ENCODE measurements at places on chromosomes 7 and 10.

- DNase-seq, result no peak
Observed at GRCh38 chr7:12550956-12551355, 19.6 kb upstream of the SCIN start.

- no peak for DNase-seq
Observed at GRCh38 chr7:44787041-44787440, 9.4 kb upstream of the PPIA start.

GRCh38 chr10:344582-345200 lies 209.4 kb downstream of the ZMYND11 start:
- no peak for DNase-seq

GRCh38 chr7:31979690-31980330 lies 90.4 kb downstream of the PDE1C start:
- DNase-seq, result no peak

GRCh38 chr10:54826994-54827560 lies 26.0 kb upstream of the PCDH15 start:
- no peak for DNase-seq

- no peak for DNase-seq
Observed at GRCh38 chr7:140170375-140170774, 6.4 kb downstream of the KDM7A start.

DNA sequence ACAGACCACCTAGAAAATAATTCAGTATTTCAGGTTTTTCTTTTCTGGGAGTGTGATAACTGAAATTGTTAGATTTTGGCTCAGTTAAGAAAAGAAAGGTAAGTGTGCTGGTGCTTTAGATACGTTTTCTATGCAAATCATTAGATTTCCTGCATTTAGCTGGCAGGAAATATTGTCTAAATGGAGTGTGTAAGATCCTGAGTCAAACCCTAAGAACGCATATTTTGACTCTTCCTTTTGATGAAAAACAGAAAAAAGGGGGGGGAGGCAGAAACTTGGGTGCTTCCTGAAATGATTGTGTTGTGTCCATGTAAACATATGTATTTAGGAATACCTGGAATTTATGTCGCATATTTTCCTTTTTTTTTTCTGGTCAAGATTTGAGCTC lies 1.2 kb downstream of the GRK5 start:
- DNase-seq, result no peak

GRCh38 chr7:76071316-76072242 lies 23.7 kb downstream of the MDH2 start:
- DNase-seq, result no peak

- no peak for DNase-seq
Observed at GRCh38 chr10:118488710-118489497, 106.5 kb downstream of the PRLHR start.

DNA sequence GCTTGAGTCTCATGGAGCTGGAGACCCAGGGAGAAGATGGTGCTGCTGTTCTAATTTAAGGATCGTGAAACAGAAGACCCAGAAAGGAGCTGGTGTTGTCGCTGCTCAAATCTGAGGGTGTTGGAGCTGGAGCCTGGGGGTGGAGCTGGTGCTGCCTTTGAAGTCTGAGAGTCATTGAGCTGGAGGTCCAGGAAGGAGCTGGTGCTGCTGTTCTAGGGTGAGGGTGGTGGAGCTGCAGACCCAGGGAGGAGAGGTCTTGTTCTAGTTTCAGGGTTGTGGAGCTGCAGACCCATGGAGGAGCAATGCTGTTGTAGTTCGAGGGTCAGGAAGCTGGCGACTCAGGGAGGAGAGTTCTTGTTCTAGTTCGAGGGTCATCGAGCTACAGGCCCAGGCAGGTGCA lies 84.1 kb upstream of the ZNF479 start:
- DNase-seq, result no peak

GRCh38 chr10:97123765-97124164 lies 62.0 kb downstream of the SLIT1 start:
- no peak for DNase-seq

- DNase-seq, result no peak
Observed at GRCh38 chr7:116062666-116063065, 32.1 kb upstream of the TFEC start.

GRCh38 chr10:27736396-27736795 lies 9.2 kb downstream of the MKX start:
- DNase-seq, result no peak

- DNase-seq, result no peak
Observed at GRCh38 chr10:33917069-33917780, 582.8 kb upstream of the NRP1 start.

- DNase-seq, result peak; percentile 32
Observed at GRCh38 chr10:89207181-89207800, at the start of gene CH25H. Gene CH25H, minus strand, starts transcription at chr10:89207317. Its CDS starts 25 bp downstream, at chr10:89207292.

GRCh38 chr7:73556208-73557107 lies 1.0 kb downstream of the BCL7B start:
- DNase-seq, result no peak

DNA sequence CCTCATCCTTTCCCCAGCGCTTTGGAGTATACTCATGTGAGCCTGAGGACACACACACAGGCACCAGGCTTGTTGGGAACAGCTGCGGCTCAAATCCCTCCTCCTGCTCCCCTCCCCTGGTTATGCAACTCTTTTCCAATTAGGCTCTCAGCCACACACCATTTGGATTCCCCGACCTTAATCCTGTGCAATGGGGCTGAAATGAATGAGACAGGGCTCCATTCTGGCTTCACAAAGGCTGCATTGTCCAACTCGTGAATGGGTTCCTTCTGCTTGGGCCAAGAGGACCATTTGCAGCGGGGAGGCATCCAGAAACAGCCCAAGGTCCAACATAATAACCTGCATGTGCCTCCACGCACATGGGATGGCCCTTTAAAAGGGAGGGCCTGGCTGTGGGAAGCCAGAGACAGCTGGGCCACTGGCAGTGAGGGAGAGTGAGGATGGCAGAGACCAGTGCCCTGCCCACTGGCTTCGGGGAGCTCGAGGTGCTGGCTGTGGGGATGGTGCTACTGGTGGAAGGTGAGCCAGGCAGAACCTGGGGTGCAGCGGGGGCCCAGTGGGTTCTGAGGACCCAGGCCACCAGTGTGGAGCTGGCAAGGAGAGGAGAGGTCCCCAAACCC lies at the start of gene RGR:
TSS of gene RGR (plus strand) at position 403 of the 620 bp plus-strand sequence. CDS start at position 441, 38 bp downstream.
- no peak for DNase-seq

GRCh38 chr7:2165610-2166594 lies 66.8 kb downstream of the MAD1L1 start:
- DNase-seq, result no peak

- no peak for DNase-seq
Observed at GRCh38 chr10:57395923-57396322, 871.8 kb downstream of the IPMK start.

DNA sequence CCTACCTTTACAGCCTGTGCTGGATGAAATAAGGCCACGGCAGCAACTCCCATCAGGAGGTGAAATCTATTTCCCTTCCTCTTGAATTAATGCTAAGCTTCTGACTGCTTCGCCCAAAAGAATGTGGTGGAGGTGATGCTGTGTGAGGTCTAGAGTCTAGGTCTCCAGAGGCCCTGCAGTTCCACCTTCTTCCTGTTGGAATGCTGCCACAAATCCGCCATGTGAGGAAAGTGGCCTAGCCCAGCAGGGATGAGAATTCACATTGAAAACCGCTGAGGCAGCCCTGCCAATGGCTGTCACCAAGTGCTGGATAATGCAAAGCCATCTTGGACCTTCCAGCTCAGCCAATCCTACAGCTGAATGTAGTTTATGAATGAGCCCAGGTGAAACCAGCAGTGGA lies 28.0 kb downstream of the RHOBTB1 start:
- no peak for DNase-seq

DNA sequence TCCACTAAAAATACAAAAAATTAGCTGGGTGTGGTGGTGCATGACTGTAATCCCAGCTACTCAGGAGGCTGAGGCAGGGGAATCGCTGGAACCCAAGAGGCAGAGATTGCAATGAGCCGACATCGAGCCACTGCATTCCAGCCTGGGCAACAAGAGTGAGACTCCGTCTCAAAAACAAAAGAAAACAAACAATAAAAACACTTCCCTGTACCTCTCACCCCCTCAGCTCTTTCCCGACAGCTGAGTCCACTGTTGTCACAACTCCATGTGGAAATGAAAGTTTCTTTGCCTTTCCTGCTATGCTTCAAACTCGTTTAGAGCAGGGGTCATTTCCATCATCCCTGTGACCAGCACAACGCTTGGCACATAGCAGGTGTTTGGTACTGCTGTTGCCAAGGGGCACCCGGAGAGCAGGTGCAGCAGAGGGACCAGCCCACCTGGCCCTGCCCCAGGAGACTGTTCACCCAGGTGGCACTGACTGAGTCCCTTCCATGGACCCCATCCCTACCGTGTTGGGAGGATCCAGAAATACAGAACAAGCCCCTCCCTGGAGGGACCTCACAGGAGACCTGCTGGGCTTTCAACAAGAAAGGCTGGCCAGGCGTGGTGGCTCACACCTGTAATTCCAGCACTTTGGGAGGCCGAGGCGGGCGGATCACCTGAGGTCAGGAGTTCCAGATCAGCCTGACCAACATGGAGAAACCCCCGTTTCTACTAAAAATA lies 4.9 kb downstream of the TMEM130 start:
- no peak for DNase-seq

DNA sequence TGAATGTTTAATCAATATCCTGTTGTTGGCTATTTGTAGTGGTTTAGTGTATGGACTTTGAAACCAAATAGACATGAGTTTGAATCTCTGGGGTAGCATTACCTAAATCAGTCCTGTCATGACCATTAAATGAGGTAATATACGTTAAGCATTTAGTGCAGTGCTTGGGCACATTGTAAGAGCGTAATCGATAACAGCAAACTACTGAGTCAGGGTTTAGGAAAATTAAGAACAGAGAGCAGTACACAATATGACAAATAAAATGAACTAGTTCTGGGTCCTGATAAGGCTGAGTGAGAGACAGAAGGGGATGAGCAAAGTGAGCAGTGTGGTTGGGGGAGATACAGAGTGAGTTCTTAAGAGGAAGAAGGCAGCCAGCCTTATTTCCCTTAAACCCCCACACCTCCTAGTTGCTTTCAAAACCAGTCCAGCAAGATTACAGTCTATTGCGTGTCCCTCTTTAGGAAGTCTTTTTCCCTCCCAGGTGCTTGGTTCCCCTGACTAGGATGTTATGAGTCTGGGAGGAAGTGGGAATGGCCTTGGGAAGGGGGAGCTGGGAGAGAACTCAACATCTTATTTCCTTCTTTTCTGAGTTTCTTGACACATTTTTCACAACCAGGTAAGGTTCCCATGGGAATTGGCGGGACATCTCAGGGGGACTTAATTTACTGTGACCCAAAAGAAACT lies 171.0 kb downstream of the SND1 start:
- DNase-seq, result no peak

DNA sequence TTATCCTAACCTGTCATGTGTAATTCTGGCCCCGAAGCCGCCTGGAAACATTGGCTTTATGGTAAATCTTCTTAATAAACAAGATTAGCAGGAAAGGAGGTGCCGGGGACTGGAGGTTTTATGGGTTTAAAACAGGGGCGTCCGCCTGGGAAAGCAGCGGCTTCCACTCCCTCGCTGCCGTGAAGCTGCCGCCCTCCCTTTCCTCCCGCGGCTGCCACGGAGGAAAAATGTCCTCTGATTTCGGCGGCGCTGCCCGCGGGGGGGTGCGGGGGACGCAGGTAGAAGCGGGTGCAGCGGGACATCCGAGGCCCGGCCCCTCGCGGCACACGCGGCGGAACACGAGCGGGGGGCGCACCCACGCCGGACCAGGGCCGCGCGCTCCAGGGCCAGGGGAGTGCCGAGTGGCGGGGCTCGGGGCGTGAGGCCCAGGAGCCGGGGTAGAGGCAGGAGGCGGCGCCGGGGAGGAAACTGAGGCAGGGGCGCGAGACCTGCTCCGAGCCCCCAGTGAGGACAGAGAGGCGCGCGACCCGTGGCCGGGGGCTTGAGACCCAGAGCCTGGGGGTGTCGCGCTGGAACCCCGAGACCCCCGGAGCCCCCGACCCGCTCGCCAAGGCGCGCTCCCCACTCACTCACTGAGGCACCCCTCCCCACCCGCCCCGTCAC lies 993 bp downstream of the PTPRN2 start:
- DNase-seq, result no peak

GRCh38 chr10:73537709-73538108 lies 41.9 kb upstream of the PPP3CB start:
- DNase-seq, result no peak

GRCh38 chr7:155209478-155210319 lies 88.0 kb upstream of the INSIG1 start:
- no peak for DNase-seq

DNA sequence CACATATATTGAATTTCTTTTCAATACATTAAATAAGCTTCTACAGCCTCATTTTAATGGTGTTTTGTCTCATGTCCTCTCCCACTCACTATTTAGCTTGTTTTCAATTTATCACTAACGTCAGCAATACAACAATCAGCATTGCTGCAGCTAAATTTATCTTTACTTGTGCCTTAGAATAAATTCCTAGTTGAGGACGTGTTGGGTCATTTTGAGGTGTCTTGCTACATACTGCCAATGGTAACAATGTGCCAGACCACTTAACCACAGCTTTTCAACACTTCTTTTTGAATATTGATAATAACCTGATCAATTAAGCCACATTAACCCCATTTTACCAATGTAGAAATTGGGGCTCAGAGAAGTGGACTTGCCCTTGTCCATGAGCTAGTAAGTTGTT lies 26.0 kb downstream of the FRMPD2 start:
- no peak for DNase-seq

DNA sequence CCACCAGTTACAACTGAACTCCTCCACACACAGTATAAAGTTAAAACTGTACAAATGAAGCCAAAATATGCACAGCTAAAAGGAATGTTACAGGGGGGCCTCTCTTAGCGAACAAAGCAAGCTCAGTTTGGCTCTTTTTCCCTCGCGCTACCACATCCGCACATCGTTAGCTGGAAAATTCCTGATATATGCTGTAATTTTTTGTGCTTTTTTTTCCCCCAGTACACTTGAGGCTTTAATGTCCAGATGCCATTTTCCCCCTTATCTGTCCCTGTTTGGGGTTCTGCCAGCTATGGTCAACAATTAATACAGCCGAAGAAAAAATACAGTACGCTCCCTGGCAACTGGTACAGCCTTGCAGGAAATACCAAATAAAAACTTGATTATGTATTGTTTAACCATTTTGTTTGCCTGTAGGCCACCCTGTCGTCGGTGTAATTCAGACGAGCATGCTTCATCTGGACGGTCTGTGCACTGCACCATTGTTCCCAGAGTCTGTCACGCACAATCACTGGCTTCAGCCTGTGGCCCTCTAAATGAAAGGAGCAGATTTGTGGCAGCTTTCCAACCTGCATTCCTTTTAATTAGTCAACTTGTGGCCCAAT lies 108.1 kb upstream of the FAM133B start:
- DNase-seq, result no peak

GRCh38 chr7:21358648-21359047 lies 69.2 kb upstream of the SP4 start:
- no peak for DNase-seq

GRCh38 chr10:48551861-48552591 lies 52.8 kb downstream of the ARHGAP22 start:
- DNase-seq, result no peak

GRCh38 chr7:5580714-5581395 lies 157.2 kb upstream of the TNRC18 start:
- no peak for DNase-seq

Data from bone marrow (tissue), 2 donors.